Activated naive CD4-positive, alpha-beta T cell treated with anti-CD3 and anti-CD28 coated beads, Interleukin-2, amount 50 U/mL, for 72 hours (primary cell): ENCODE measurements at places on chromosomes 1 and 21. TPM values are rescaled to one million over a fixed set of nuclear protein-coding genes. Genes with fewer than 3 reads are reported as not detected.

RPE65 gene
- total RNA-seq: not detected

SLAMF7 gene
- 70.9 TPM for total RNA-seq

RGS8 gene
- not detected for total RNA-seq

DNA sequence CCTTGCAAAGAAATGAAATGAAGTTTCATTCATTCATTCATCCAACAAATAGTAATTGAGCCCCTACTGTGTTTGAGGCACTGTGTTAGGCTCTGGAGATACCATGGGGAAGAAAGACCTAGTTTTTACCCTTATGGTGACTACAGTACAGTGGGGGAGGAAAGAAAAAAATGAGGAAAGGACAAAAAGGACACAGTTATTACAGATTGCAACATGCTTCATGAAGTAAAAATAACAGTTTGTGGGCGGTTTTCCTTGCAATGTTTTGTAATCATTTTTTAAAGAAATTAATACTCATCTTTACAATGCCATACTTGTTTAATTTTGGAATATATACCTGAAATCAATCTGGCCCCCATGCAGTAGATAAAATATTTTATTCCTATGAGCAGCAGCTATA is 120.3 kb downstream of the TM2D1 start:
- no peak for DNase-seq

- DNase-seq: no peak
These were observed 42.1 kb downstream of the KIAA1614 start for GRCh38 chr1:180954801-180955165.

DNA sequence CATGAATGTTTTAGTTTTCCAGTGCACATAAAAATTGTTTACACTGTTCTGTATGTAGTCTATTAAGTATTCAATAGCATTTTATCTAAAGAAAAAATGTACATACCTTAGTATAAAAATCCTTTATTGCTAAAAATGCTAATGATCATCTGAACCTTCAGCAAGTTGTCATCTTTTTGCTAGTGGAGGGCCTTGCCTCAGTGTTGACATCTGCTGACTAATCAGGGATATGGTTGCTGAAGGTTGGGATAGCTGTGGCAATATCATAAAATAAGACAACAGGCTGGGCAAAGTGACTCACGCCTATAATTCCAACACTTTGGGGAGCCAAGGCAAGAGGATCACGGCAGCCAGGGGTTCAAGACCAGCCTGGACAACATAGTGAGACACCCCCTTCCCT is 9.0 kb downstream of the DYNLT5 start:
- no peak for DNase-seq
